Activated CD8-positive, alpha-beta T cell treated with anti-CD3 and anti-CD28 coated beads for 36 hours (primary cell): ENCODE measurements at places on chromosomes 1 and 21.
A peak's percentile ranks its signal among the peaks of the same experiment; 100 is the strongest.

DNA sequence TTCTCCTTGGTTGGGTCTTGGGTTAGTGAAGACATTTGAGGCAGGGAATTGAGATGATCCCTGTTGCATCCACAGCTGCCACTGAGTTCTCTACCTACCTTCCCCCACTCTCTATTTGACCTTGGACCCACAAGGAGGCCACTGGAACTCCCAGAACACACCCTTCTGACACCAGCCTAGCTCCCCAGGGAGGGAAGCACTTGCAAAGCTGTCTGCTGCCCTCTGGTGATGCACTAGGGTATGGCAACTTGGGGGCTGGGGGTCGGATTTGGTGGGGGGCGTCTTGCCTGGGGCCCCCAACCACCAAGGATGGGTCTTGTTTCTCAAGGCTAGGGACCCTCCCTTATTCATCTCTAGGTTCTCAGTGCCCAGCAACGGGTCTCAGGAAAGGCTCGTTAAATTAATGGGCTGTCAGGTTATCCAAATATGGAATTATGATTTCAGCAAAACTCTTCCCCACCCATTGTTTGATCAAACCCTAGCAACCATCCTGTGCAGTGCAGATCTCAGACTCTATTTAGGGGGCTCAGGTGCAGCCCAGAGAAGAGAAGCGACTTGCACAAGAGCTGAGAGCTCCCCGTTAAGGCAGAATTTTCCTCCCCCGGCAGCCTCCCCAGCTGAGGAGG lies 177.8 kb upstream of the KLHDC7A start:
- DNase-seq: peak; percentile 23

- peak; percentile 80 for DNase-seq
Observed at GRCh38 chr1:93878501-93878888, 511 bp downstream of the DNTTIP2 start.

DNA sequence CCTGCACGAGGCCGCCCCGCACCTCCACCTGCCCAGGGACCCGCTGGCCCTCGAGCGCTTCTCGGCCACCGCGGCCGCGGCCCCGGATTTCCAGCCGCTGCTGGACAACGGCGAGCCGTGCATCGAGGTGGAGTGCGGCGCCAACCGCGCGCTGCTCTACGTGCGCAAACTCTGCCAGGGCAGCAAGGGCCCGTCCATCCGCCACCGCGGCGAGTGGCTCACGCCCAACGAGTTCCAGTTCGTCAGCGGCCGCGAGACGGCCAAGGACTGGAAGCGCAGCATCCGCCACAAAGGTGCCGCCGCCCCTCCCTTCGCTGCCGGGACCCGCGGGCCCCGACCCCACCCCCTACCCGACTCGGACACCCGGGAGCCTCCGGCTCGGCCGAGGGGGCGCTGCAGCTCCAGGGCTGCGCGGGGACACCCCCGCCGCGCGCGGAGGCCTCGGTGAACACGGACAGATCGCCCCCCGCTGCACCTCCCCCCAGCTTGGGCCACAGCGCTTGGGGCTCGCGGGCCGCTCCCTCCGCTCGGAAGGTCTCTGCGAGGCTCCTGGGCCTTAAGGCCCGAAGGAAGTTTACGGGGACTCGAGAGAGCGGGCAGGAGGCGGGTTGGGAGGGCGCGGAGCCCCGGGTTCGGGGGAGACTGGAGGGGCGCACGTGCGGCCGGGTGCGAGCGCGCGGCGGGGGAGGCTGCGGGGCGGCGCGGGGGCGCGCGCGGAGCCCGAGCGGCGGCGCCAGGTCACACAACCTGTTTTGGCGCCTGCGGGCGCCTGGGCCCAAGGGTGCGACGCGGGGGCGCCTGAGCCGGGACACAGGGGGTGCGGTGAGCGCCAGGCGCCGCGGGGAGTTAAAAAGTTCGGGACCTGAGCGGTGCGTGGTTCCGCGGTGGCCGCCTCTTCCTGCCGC lies 1.2 kb downstream of the SAMD11 start:
- no peak for DNase-seq

DNA sequence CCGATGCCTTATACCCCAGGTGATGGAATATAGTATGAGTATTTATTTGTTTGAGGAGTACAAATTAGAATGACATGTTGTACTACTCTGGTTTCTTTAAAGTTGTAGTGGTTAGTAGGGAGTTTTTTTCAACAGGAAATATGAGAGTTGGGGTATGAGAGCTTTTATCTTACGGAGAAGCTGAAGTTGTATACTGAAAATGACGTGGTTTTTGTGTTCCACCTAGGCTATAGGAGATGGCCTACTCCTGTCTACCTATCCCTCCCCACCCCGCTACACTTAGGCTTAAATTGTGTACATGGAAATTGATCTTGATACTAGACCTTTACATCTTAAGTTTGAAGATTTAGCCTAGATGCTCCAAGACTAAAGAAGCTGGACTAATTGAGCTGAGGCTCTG lies 6.8 kb upstream of the HAX1 start:
- peak; percentile 15 for DNase-seq
